ENCODE measurements at places on chromosomes 13 and 19.

DNA sequence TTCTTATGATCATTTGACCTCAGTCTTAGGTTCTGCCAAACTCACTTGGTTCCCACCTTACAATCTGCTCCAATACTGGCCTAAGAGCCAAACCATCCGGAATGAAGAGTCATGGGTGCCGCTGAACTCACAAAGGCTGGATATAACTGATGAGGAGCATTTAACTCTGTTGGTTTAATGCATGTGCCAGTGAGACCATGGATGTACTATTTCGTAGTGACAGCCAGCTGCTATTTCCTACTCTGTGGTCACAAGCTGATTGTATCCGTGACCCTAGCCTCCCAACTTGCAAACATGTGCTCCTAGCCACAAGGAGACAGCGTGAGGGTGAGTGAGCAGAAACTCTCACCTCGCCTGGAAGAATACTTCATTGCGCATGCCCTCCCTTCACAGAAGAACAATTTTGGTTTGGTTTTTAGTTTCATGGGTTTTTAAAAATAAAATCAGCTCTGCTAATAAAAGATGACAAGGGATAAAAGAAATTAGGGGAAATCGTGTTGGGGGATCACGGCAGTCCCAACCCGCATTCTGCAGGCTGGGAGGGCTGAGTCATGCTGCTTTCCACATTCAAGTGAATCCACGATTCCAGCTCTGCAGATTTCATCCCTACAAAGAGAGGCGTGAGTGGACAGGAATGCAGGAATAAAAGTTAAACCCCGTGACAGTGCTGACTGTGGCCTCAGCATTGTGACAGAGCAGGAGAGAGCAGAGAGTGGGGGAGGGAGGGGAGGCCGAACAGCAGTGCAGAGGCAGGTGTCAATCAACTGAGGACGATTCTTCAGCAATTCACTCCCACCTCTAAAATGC lies 66.8 kb upstream of the RAP2A start:
- no peak for DNase-seq

- DNase-seq: no peak
Observed at GRCh38 chr13:75050419-75051046, 431.4 kb downstream of the TBC1D4 start.

- DNase-seq: no peak
Observed at GRCh38 chr19:11963566-11964355, 1.1 kb upstream of the ZNF763 start.

DNA sequence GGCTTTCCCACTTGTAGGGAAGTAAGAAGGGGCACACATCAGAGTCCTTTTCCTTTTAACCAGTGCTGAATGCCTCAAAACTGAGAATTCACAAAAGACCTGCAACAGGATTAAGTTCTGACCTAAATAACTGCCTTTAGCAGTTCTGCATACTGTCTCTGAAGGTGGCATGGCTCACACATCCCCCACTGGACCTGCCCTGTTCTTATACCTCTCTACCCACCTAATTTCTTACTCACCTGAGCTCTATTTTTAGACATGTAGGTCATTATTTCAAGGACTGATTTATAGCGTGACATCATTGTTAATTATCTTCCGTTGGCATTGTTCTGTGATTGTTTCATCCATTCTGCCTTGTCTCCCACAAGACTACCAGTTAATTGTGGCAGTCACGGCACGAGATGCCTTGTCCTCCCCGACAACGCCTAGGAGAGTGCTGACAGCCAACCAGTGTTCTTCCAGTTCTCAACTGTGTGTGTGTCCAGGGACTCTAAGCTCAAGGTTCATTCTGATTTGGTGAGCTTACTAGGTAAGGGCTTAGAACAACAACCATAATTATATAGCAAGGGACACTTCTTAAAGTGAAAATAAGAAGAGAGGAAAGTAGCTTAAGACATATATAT lies 27.1 kb upstream of the UBL3 start:
- DNase-seq: no peak

All from cerebellar nuclear complex (tissue), 1 donor.